ENCODE measurements at places on chromosomes 5 and 9.

DNA sequence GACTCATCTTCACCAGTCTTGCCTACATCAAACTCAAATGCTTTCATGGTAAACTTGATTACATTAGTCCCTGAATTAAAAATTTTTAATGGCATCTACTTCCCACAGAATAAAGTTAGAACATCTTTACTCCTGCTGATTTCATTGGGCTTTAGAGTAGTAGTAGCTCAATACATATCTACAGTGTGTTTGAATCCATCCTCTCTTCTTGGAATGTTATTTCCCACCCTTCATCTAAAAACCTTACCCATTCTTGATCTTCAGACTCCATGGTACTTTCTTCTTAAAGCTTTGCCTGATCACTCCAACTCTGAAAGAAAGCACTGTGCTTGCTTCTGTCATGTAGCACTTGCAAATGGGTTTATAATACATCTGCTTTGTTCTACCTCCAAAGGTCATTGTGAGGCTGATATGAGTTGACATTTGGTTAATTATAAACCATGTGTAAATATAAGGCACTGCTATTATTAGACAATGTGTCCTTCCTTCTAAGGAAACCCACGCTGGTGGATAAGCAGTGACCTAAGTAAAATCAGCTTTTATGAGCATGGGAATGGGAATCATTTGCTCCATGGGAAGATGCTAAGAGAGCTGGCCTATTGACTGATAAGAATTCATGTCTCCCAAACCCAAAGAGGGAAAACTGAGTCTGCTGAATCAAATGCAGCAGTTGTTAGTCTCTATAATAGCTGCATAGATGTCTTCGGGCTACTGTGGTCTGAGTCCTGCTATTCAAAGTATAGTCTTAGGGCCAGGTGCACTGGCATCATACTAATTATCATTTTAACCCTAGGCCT lies 7.5 kb upstream of the PRLR start:
- DNase-seq = no peak

DNA sequence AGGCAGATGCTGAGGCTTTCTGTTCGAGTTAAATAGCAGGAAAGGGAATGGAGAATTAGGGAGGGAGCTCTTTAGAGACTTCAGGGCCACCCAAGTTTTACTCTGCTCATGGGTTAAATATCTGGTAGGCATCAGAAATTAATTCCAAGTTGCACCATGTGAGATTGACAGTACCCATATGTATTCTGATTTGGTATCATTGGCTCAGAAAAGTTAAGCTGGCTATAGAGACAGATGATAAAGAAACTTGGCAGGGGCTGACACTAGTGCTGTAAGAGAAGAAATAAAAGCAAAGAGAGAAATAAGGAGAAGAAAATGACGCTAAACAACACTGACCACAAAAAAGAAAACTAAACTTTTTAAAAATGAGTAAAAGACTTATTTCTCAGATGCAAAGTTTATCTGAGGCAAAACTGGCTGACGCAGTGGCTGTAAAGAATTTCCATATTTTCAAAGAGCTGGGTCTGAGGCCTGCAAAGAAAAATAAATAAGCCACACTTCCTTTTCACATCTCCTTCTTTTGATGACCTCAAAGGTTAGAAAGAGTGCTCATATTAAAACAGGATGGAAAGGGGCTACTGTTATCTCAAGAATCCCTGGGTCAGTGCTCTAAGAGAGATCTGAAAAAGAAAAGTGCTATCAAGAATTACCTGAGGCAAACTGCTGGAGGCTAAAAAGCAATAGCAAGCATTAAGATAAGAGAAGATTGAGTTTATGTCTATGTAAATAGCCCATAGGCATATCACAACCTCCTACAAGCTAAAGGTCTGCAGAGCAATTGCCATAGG lies 399.0 kb upstream of the MEF2C start:
- no peak for DNase-seq

DNA sequence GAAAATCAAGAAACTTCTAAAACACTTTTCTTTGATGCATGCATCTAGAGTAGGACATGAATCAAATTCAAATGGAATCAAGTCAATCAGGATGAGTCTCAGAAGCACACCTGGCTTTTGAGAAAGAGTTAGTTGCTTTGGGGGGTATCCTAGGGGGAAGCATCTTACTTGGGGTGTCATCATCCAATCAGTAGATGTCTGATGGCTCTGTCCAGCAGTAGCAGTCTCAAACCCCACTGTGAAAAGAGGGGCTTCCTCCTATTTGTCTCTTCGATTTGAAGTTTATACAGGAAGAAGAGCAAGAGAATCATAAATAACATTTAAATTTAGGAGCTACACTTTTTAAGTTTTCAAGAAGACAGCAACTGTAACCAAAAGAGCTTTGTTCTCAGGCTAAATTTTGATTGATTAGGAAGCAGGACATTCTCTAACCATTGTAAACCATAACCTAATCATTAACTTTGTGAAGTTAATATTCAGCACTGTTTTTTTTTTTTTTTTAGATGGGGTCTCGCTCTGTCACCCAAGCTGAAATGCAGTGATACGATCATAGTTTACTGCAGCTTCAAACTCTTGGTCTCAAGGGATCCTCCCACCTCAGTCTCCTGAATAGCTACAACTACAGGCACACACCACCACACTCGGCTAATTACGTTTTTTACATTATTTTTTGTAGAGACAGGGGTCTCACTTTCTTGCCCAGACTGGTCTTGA lies 614.7 kb downstream of the CSNK1G3 start:
- no peak for DNase-seq

GRCh38 chr5:91266184-91266705 lies 116.9 kb downstream of the ARRDC3 start:
- DNase-seq = peak; percentile 2

DNA sequence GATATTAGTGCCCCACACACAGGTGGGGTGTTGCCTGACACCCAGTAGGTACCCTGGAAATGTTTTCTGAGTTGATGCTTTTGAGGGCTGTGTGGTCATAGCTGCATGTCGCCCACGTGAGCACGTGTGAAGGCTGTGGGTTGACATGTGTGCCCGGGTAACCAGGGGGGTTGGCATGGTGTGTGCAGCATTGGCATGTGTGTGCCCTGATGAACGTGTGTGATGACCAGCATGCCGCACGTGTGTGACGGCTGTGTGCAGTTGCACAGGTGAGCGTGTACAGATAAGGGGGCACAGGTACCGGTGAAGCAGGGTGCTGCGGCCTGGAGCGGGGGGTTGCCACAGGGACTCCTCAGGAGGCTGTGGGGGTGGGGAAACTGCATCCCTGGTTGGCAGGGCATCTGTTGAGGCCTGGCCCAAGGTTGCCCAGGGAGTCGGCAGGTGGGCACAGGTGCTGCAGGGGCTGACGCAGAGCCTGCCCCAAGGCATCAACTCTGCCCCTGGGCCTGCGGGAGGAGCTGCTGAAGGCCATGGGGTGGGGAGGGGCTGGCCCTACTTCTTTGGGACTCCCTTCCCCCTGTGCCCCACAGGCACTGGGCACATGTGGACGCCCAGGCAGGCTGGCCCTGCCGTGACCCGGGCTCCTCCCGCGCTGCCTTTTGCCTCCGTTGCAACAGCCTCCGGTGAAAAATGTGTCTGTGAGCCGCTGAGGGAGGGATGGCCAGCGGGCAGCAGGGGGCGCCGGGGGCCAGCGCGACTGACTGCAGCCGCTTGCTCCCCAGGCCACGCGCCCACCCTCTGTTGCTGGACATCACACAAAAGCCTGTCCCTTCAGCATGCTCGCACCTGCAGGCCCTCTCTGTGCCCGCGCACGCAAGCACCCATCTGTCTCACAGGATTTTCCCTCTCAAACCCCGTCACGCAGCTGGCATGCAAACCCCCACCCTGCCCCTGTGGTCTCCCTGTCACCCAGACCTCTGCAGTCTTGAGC lies 2.2 kb downstream of the UNC5A start:
- no peak for DNase-seq

DNA sequence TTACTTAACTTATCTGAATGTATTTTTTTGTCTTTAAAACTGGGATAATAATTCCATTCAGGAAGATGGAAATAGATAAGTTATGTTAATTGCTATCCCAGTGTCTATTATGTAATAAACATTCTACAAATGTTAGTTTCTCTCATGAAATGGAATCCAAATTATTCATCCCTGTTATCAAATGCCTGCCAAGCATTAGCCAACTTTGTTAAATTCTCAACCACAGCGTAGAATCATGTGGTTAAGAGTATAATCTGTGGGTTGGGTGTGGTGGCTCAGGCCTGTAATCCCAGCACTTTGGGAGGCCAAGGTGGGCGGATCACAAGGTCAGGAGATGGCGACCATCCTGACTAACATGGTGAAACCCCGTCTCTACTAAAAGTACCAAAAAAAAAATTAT lies 912.9 kb upstream of the SEMA6A start:
- no peak for DNase-seq

GRCh38 chr5:14445576-14446290 lies 135.9 kb upstream of the OTULINL start:
- peak; percentile 61 for DNase-seq

DNA sequence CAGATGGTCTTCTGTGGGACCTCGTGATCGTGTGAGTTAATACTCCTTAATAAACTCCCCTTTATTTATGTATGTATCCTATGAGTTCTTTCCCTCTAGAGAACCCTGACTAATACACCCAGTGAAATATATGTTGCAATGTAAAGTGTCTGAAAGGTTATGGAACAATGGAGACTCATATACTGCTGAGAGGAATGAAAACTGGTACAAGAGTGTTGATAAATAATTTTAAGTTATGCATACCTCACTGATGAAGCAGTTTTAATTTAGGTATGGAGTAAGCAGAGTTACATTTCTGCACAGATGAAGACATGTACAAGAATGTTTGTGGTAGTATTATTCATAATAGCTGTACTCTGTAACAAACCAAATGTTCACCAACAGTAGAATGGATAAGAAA lies 438.3 kb downstream of the TAF11L14 start:
- no peak for DNase-seq

DNA sequence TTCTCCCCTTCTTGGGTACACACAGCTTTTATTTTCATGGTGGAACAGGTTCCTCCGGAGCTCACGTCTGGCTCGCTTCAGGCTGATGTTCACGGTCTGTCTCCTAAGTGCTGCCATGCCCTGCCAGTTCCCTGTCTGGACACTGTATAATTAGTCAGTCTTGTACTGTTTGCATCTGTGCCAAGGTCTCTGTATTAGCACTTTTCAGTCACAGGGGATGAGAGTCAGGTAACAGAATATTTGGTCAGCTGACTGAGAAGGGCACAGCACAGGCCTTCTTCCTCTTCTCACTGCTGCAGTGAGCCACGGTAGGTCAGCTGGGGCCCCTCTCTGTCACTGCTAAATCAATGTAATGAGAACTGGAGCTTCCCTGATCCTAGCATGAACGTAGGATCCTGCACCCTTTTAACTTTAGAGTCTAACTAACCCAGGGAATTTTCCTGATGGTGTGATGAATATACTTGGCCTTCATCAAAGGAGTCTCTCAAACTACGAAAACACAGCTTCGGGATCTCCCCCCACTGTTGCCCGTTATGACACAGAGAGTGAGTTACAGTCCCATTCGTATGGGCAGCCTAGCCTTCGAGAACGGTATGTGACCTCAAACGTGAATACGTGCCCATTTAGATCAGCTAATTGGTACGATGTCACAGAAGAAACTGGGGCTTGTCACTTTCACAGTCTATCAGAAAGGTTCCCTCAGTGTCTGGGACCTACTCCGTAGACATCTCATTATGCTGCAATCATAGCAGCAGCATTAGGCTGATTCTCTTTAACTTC lies 354.1 kb upstream of the RFX3 start:
- DNase-seq = peak; percentile 56

GRCh38 chr5:58940446-58940845 lies 357.6 kb downstream of the RAB3C start:
- DNase-seq = no peak

DNA sequence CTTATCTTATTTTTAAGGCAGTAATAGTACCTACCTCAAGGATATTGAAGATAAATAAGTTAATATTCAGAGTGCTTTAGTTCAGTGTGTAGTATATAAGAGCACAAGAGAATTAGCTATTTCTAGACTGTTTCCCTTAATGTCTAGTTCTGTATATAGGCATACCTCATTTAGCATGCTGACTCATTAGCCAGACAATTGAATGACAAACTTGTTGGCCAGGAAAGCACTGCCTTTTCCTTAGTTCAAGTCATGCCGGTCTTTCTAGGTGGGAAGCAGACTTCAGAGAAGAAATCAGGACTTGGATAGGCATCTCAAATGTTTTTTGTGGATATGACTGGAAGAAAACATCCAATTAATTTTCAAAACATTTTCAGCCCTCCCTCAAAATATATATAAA lies 3.2 kb upstream of the FBXO4 start:
- DNase-seq = no peak

- no peak for DNase-seq
Measured at GRCh38 chr5:143248822-143249579, 154.5 kb downstream of the NR3C1 start.

DNA sequence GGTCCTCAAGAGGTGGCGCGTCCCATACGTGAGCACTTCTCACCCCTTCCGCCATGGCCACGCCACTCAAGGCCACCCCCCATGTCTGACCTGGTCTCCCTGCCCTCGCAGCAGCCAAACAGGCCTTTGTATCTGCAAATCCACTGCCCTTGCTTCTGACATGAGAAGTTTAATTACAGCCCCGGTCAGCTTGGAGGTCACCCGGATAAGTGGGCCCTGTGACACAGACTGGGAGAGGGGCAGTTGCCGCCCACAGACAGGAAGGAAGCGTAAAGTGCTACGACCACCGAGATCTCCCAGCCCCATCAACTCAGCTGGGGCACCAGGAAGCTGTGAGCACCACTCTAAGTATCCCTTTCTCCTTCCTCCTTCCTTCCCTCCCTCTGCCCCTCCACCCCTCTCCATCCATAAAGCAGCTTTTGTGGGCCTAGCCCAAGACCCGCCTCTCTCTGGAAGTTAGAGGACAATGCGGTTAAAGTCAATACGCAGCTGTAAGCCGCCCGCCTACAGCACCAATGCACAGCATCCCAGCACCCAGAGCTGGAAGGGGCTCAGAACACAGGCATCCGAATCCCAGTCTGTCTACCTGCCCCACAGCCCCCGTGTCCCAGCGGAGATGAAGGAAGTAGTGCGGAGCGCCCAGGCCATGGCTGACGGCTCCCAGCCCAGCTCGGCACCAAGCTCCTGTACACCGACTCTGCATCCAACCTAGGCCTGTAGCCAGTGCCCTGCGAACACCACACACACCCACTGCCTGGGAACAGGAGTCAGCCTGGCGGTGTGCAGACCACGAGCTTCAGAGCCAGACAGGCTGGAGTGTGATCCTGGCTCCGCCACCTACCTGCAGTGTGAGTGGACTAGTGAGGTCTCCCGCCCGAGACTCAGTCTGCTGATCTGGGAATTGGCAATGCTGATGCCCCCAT lies 44.8 kb upstream of the RNF130 start:
- DNase-seq = no peak

GRCh38 chr5:112257976-112258375 lies 161.1 kb downstream of the EPB41L4A start:
- no peak for DNase-seq

GRCh38 chr9:2593744-2594143 lies 27.8 kb upstream of the VLDLR start:
- no peak for DNase-seq
